ENCODE measurements at places on chromosomes 5 and 9. TPM values are rescaled to one million over a fixed set of nuclear protein-coding genes. Genes with fewer than 3 reads are reported as not detected.

C9orf50 gene
- total RNA-seq = not detected

CTXN3 gene
- not detected for total RNA-seq

PCDHB3 gene
- total RNA-seq = 1.1 TPM

SPATA31D4 gene
- not detected for total RNA-seq

PFDN1 gene
- 126 TPM for total RNA-seq

SH3TC2 gene
- 1.2 TPM for total RNA-seq

DNA sequence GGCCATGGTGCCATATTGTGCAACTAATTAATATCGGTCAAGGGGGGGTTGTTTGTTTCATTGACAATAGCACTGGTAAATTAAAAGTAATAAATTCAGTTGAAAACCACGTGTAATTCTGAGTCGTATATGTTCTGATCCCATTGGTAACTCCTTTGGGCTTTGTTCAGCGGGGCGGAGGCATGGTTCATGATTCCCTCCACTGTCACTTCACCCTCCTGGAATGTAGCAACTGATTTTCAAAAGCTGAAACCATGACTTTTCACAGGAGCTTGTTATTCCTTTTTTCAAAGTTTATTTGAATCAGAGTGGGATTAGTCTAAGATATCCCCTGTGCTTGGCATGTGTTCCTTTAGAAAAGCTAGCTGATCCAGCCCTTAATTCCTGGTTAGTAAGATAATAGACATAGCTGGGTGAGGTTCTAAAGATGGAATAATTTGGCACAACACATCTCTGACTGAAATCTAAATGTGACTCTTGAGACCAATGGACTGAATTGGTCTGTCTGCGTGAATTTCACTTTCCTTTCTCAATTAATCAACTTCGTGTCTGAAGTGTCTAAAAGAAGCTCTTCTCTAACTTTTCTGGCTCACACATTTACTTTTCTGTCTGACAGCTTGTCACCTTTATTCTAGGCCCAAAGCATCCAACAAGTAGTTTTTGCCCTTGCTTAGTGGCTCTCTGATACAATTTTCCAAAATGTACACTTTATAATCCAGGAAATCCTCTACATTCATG is 185.7 kb upstream of the VCAN start:
- DNase-seq = no peak
- no peak overlapping the region for H3K4me3 ChIP-seq
- no peaks in the 10 kb centered on the region for H3K27me3 ChIP-seq
- H3K4me1 ChIP-seq = no peaks in the 10 kb centered on the region
- H3K36me3 ChIP-seq = no peaks in the 10 kb centered on the region

- DNase-seq = peak; percentile 80
- no peaks in the 10 kb centered on the region for H3K4me1 ChIP-seq
- H3K27me3 ChIP-seq = no peaks in the 10 kb centered on the region
- no peak overlapping the region for H3K27ac ChIP-seq
Measured at GRCh38 chr5:41012318-41012717, 58.8 kb downstream of the MROH2B start.

DNA sequence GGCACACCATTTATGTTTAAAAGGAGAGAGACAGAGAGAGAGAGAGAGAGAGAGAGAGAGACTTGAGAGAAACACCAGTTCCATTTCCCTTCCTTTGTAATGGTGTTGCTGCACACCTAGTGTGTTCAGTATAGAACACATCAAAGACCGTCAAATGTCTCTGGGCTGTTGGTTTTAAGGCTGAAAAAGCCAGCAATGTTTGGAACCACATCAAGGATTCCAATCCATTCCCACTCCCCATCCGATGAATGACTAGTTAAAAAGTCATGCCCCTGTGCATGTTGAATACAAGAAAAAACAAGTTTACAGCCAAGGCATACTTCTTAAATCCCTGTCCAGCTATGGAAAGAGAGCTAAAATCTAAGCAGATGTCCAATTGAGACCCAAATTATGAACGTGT is 83.0 kb upstream of the IFNE start:
- H3K27ac ChIP-seq = no peak overlapping the region
- no peak overlapping the region for H3K4me3 ChIP-seq
- DNase-seq = no peak
- H3K36me3 ChIP-seq = no peaks in the 10 kb centered on the region

GRCh38 chr9:136393531-136393930 is 6.4 kb downstream of the SNAPC4 start:
- H3K27me3 ChIP-seq = no peaks in the 10 kb centered on the region
- no peak overlapping the region for H3K4me3 ChIP-seq
- peaks cover 5% of the 10 kb centered on the region for H3K4me1 ChIP-seq
- H3K27ac ChIP-seq = no peak overlapping the region
- peaks cover 85% of the 10 kb centered on the region for H3K36me3 ChIP-seq

DNA sequence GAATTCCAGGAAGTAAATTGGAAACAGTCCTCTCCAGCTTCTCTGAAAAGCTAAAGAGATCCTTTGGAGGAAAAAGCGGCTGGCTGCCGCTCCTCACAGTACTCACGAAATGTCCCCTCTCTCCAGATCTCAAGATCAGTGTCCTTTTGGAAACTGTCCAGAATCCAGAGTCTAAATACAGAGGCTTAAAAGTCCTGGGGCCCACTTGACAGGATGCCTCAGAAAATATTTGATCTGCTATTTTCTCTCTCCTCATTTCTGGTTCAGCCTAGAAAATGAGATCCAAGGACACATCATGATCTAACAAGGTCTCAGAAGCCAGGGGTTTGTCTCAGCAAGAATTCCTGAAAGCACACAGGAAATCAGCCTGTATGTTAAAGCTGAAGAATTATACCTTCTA is 7.2 kb downstream of the C1QTNF2 start:
- no peak overlapping the region for H3K4me3 ChIP-seq
- H3K4me1 ChIP-seq = peaks cover 18% of the 10 kb centered on the region
- H3K36me3 ChIP-seq = no peaks in the 10 kb centered on the region
- no peak for DNase-seq
- no peaks in the 10 kb centered on the region for H3K27me3 ChIP-seq

- H3K27me3 ChIP-seq = no peaks in the 10 kb centered on the region
- H3K4me1 ChIP-seq = peaks cover 7% of the 10 kb centered on the region
- no peak overlapping the region for H3K4me3 ChIP-seq
- DNase-seq = no peak
- no peaks in the 10 kb centered on the region for H3K36me3 ChIP-seq
Measured at GRCh38 chr5:40405230-40405629, 274.5 kb upstream of the PTGER4 start.

- DNase-seq = no peak
- H3K27me3 ChIP-seq = no peaks in the 10 kb centered on the region
- no peak overlapping the region for H3K4me3 ChIP-seq
- H3K27ac ChIP-seq = peak overlapping the region; percentile 74
Measured at GRCh38 chr5:78610163-78610583, 38.4 kb downstream of the LHFPL2 start.

GRCh38 chr5:68922172-68922987 is 171.4 kb upstream of the SLC30A5 start:
- no peaks in the 10 kb centered on the region for H3K4me1 ChIP-seq
- H3K27me3 ChIP-seq = no peaks in the 10 kb centered on the region
- DNase-seq = peak; percentile 64

DNA sequence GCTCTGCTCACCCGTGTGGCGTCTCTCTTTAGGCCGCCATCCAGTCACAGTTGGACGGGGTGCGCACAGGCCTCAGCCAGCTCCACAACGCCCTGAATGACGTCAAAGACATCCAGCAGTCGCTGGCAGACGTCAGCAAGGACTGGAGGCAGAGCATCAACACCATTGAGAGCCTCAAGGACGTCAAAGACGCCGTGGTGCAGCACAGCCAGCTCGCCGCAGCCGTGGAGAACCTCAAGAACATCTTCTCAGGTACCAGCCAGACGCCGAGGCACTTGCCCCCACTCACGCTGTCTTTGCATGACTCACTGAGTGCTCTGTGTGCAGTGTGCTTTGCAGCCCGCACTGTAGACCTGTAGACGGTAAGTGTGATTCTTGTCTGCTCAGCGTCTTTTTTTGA is 4.5 kb downstream of the EXOC3 start:
- H3K27me3 ChIP-seq = no peaks in the 10 kb centered on the region
- H3K4me1 ChIP-seq = peaks cover 14% of the 10 kb centered on the region
- H3K4me3 ChIP-seq = no peak overlapping the region
- peaks cover 24% of the 10 kb centered on the region for H3K36me3 ChIP-seq
- H3K27ac ChIP-seq = no peak overlapping the region

DNA sequence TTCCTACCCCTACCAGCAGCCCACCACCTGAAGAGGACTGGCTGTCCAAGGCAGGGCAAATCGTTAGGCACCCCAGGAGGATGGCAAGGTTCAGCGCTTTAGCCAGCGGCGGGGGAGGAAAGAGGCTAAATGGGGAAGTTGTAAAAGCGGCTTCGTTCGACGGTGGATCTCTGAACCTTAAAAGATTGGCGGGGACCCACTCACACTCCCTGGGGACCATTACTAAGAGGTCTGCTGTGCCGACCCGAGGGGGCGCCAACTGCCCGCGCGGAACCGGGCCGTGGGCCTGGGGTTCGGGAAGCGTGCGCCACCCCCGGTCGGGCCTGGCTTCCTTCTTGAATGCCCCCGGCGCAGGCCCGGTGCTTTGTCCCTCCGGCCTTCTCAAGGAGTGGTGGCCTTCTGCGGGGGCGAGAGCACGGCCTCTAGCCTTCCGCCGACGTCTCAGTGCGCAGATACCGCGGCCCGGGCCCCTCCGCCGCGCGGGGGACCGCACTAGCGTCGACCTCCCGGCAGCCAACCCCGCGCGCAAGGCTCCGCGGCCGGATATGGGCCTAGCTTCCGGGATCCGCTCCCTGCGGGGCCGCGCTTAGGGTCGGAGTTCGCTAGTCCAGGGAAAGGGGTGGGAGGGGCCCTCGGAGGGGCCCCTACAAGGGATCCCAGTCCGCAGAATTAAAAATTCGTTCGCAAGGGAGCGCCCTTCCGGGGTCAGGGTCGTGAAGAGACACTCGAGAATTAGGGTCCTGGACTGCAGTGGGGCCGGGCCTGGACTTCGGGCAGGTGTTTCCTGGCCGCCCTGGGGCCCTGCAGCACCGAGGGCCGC is 10.5 kb downstream of the NR2F1-AS1 start:
- peak overlapping the region; percentile 23 for H3K4me3 ChIP-seq
- H3K36me3 ChIP-seq = no peaks in the 10 kb centered on the region
- H3K27me3 ChIP-seq = peaks cover 31% of the 10 kb centered on the region
- DNase-seq = no peak

DNA sequence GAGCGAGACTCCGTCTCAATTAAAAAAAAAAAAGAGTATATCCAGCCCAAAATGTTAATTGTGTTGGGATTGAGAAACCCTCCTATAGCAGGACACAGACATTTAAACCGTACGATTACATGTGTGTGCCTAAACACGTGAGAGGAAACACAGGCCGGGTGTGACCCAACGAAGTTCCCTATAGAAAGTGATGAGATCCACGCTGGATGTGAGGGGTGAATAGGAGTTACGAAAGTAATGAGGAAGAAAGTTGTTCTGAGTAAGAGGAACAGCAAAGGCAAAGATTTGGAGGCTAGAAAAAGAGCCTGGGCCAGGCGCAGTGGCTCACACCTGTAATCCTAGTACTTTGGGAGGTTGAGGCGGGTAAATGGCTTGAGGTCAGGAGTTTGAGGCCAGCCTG is 13.6 kb downstream of the NAIF1 start:
- no peaks in the 10 kb centered on the region for H3K36me3 ChIP-seq
- H3K4me3 ChIP-seq = no peak overlapping the region
- H3K27ac ChIP-seq = peak overlapping the region; percentile 76
- peaks cover 24% of the 10 kb centered on the region for H3K4me1 ChIP-seq

DNA sequence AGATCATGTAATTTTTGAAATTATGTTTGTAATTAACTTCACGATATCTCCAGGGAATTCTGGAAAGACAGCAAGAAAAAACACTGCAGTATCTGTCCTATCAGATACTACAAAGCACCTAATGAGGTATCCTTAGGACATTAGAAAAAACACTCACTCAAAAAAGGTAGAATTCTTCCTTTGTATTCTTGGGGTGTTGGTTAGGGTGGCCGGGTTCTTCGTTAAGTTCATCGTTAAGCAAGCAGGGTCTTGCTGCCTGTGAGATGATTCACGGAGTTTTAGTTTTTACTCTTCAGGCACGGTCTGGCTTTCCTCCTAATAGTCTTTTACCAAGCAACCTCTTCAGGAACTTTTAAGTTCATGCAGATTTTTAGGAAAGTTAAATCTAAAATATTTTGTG is 91.4 kb upstream of the IRX4 start:
- H3K27me3 ChIP-seq = no peaks in the 10 kb centered on the region
- no peak overlapping the region for H3K4me3 ChIP-seq
- no peak overlapping the region for H3K27ac ChIP-seq
- no peaks in the 10 kb centered on the region for H3K36me3 ChIP-seq
- no peaks in the 10 kb centered on the region for H3K4me1 ChIP-seq

- H3K36me3 ChIP-seq = peaks cover 3% of the 10 kb centered on the region
- no peaks in the 10 kb centered on the region for H3K4me1 ChIP-seq
- no peak overlapping the region for H3K27ac ChIP-seq
- H3K27me3 ChIP-seq = no peaks in the 10 kb centered on the region
- no peak for DNase-seq
- no peak overlapping the region for H3K4me3 ChIP-seq
Measured at GRCh38 chr5:134965271-134965825, 2.4 kb upstream of the CATSPER3 start.

- no peak overlapping the region for H3K4me3 ChIP-seq
- no peaks in the 10 kb centered on the region for H3K36me3 ChIP-seq
- H3K27me3 ChIP-seq = no peaks in the 10 kb centered on the region
- no peak for DNase-seq
- H3K27ac ChIP-seq = no peak overlapping the region
Measured at GRCh38 chr9:30235564-30235963, 2148.9 kb upstream of the ACO1 start.

DNA sequence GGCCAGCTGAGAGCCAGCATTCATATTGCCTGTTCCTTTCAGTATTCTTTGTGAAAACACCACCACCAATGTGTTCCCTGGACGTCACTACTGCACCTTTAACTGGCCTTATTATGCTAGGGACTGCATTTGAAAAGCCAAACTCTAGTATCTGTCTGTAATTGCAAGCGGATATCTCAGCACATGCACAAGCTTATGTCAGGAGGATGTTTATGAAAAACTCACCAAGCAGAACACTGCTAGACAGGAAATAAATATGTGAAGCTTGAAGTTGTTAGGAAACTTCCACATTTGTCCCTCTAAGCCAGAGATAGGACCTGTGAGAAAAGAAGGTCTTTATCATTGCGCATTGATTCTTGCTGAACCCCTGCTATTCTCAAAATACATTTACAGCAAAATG is 135.4 kb upstream of the CCDC152 start:
- no peak overlapping the region for H3K27ac ChIP-seq
- no peak overlapping the region for H3K4me3 ChIP-seq
- no peaks in the 10 kb centered on the region for H3K36me3 ChIP-seq
- peaks cover 18% of the 10 kb centered on the region for H3K4me1 ChIP-seq
- no peaks in the 10 kb centered on the region for H3K27me3 ChIP-seq

DNA sequence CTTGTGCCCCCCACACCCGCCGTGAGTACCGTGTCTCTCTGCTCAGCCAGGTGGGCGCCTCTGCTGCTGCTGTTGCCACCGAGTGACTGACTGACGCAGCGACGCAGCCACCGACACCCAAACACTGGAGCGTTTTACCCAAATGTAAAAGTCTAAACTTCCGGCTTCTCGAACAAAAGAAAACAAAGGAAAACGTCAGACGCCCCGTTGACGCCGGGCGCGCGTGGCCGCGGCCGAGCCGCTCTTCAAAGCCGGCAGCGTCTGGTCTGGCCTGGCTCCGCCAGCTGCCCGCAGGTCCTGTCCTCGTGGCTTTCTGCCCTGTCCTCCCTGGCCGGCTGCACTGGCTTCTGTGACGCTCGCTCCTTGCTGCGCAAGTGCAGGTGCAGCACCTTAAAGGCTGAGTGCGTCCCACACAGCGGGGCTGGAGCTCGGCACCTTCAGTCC is 41.4 kb upstream of the CLPTM1L start:
- peaks cover 21% of the 10 kb centered on the region for H3K4me1 ChIP-seq
- H3K36me3 ChIP-seq = no peaks in the 10 kb centered on the region
- no peak for DNase-seq
- H3K27me3 ChIP-seq = peaks cover 60% of the 10 kb centered on the region
- peak overlapping the region; percentile 64 for H3K27ac ChIP-seq

GRCh38 chr9:129863059-129863690 is 27.9 kb downstream of the USP20 start:
- DNase-seq = no peak
- H3K4me1 ChIP-seq = no peaks in the 10 kb centered on the region
- no peak overlapping the region for H3K27ac ChIP-seq
- H3K36me3 ChIP-seq = peaks cover 90% of the 10 kb centered on the region
- H3K4me3 ChIP-seq = no peak overlapping the region
- H3K27me3 ChIP-seq = no peaks in the 10 kb centered on the region
